ENCODE measurements at places on chromosomes 6 and 20.

GRCh38 chr6:13500264-13500663 lies 12.9 kb upstream of the GFOD1 start:
- DNase-seq = no peak

DNA sequence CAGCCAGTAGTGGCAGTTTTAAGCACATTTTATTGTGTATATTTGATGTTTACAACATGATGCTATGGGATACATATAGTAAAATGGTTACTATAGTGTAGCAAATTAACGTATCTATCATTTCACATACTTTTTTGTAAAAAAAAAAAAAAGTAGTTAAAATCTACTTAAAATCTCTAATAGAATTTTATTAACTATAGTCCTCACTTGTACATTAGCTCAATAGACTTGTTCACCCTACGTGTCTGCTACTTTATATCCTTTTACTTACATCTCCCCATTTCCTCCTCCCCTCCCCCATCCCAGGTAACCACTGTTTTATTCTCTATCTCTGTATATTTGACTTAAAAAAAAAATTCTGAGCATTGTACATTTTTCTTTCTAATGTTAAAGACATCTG lies 23.0 kb downstream of the GTPBP2 start:
- no peak for DNase-seq

- DNase-seq = no peak
These were observed 39.5 kb downstream of the SPDEF start for GRCh38 chr6:34516391-34517324.

DNA sequence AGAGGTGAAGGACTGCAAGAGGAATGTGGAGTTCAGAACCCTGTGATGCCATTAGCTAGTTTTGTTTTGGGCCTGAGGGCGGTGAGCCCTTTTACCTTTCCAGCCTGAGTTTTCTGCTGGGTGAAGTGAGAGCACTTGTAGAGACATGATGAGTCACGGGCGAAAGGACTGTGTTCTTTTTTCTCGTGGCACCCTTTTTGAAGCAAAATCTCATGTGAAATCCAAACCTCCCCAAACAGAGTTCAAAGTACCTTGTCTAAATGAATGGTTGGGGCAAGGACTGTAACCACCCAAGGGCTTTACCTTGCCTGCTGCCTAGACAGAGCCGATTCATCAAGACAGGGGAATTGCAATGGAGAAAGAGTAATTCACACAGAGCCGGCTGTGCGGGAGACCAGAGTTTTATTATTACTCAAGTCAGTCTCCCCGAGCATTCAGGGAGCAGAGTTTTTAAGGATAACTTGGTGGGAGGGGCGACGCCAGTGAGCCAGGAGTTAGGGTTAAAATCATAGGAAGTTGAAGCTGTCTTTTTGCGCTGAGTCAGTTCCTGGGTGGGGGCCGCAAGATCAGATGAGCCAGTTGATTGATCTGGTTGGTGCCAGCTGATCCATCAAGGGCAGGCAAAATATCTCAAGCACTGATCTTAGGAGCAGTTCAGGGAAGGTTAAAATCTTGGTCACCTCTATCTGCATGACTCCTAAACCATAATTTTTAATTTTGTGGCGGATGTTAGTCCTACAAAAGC lies 25.8 kb downstream of the SAMD5 start:
- DNase-seq = no peak

GRCh38 chr6:30914854-30915590 lies 984 bp downstream of the VARS2 start:
- DNase-seq = no peak

- DNase-seq = no peak
These were observed 167.8 kb upstream of the ZNF337 start for GRCh38 chr20:25864326-25864962.

- no peak for DNase-seq
These were observed 179.4 kb downstream of the ERMARD start for GRCh38 chr6:169930799-169931198.

GRCh38 chr6:122400121-122400450 lies 634 bp downstream of the HSF2 start:
- no peak for DNase-seq

DNA sequence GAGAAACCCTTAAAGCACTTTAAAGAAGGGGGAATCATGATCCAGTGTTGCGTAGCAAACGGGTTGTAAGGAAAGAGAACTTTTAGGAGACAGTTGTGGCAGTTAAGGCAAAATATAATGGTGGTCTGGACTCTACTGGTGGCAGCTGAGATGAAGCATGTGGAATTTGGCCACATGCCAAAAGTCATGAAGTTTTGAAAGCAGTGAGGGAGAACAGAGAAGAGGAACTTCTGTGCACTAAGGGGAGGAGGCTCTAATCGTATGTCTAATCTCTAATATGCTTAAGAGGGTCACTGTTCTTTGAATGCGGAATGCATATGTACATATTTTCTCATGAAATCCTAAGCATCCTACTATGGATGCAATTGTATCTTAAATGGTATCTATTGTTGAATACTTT lies 91.5 kb downstream of the RIMS1 start:
- DNase-seq = no peak

DNA sequence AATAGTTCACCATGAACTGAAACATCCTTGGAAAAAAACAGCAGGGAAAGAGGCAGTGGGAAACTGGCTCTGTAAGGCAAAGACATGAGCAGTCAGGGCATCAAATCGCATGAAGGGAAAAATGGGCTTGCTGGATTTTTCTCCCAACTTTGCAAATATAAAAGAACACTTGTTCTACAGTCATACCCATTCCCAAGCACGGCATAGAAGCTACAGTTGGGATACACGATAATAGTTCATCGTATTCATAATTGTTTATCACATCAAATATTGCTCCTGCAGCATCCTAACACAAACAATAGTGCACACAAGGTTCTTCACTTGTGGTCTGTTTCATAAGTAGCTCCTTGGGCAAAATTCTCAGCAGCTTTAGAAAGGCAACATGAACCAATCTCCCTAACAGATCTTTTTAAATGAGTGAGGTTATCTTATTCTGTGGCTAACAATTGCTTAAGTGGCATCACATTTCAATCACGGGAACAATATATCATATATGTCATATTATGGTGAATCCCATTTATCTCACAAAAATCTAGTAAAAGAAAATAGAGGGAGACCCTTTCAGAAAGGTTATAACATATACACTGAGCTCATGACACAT lies 243.9 kb downstream of the PKHD1 start:
- no peak for DNase-seq

DNA sequence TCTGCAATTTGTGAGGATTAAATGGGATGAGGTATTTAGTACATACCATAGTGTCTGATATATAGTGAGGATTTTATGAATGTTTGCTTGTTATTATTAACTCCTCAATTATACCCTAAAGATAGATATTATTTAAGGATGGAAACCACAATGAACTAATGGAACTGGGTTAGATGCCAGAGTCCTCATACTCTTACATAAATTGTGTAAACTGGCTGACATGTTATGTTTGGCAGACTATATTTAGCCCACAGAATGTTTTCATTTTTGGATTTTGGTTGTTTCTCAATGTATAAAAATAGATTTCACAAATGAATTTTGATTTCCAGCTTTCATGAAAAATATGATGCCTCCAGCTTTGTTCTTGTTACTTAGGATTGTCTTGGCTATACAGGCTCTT lies 37.6 kb downstream of the HTR1B start:
- no peak for DNase-seq

DNA sequence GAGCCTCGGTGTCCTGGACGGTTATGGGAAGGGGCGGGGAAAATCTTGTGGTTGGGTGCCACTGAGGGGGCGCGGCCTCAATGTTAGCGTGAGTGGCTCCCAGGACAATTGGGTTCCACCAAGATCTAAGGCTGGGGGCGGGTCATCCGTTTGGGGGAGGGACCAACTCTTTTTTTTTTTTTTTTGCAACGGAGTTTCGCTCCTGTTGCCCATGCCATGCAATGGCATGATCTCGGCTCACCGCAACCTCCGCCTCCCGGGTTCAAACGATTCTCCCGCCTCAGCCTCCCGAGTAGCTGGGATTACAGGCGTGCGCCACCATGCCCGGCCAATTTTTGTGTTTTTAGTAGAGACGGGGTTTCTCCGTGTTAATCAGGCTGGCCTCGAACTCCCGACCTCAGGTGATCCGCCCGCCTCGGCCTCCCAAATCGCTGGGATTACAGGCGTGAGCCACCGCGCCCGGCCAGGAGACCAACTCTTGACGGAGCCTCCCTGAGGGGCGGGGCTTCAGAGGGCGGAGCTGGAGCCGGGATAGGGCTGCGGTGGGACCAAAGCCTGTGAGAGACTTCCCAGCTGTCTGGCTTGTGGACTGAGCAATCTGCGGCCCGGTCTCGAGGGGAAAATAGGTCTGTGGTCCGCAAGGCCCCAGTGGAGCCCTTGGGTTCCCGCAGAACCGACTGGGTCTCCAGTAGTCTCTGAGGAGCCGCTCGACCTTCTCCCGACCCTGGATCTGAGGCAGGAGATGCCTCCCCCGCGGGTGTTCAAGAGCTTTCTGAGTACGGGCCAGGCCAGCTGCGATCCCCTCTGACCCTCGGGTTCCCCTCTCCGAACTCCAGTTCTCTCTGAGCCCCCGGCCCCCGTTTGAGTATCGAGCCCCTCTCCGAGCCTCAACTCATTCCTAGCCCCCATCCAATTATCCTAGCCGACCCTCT lies 1.1 kb downstream of the SPAG4 start:
- peak; percentile 54 for DNase-seq

GRCh38 chr6:82783587-82784236 lies 281.9 kb downstream of the UBE3D start:
- DNase-seq = no peak

DNA sequence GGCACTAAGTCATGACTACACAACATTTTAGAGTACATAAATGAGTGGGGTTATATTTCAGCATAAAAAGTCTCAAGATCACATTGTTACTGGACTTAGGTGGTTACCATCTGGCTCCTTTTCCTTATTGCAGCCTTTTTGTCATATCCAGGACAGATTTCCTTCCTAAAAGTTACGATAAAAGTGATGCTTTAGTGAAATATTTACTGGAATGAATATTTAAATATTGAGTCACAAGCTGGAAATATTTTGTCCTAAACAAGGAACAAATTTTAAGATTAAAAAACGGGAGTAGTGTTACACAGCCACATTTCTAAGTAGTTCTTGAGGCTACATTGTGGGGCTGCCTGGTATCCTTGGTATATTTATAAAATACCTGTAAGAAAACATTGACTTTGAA lies 52.2 kb downstream of the CDC40 start:
- no peak for DNase-seq

DNA sequence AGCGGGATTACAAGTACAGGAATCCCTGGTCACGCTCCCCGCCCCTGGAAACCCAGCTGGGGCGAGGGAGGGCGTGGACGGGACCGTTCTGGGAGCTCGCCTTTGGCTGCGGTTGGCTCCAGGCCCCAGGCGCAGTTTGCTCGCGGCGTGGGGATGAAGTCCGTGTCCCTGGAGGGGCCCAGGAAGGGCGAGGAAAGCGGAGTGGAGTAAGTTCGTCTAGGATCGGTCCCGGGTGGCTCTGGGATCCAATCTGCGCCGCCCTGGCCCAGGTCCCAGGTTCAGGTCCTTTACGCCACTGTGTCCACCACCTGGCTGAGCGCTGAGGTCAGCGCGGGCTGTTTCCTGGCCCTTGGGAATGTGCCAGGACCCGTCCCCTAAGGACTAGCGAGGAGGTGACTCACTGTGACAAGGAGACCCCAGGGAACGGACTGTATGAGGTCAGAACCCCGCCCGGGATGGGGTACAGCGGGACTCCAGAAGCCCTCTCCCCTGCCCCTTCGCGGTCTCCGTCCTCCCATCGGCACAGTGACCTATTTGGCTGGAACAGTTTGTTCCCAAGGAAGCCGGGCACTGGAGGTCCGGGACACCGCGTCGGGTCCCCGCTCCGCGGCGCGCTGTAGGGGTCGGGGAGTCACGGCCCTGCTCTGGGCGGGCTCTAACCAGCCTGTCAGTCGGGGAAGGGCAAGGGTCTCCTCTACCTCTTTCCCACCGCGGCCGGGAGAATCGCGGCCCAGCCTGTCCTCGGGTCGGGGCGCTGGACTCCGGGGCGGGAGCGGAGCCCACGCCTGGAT lies 724 bp downstream of the CDKN1A start:
- peak; percentile 50 for DNase-seq

DNA sequence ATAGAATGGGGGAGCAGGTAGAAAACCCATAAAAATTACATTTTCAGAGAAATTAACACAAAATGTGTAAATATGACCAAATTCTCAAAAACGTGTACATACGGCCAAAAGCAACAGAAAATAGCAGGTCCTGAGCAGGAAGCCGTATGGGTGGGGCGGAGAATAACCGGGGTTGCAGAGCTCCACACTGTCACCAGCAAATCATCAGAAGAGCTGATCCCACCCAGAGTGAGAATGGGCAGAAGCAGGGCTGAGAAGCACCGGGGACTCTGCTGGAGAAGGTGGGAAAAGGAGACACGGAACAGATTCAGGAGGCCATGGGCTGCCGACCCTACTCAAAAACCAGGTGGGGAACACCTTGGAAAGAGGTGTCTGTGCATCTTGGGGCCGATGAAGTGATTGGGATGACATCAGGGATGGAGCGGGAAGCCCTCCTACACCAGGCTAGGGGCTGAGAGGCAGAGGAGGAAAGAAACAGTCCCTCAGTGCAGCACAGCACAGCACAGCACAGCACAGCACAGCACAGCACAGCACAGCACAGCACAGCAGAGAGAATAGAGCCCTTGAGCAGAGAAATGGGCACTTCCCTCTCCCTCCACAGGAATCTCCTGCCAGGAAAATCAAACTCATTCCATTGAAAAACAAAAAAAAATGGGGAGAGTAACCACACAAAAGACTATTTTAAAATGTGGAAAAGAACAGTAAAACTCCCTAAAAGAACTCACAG lies 22.3 kb downstream of the STX7 start:
- DNase-seq = no peak

- DNase-seq = no peak
These were observed 233.5 kb downstream of the DHX35 start for GRCh38 chr20:39195582-39196021.

DNA sequence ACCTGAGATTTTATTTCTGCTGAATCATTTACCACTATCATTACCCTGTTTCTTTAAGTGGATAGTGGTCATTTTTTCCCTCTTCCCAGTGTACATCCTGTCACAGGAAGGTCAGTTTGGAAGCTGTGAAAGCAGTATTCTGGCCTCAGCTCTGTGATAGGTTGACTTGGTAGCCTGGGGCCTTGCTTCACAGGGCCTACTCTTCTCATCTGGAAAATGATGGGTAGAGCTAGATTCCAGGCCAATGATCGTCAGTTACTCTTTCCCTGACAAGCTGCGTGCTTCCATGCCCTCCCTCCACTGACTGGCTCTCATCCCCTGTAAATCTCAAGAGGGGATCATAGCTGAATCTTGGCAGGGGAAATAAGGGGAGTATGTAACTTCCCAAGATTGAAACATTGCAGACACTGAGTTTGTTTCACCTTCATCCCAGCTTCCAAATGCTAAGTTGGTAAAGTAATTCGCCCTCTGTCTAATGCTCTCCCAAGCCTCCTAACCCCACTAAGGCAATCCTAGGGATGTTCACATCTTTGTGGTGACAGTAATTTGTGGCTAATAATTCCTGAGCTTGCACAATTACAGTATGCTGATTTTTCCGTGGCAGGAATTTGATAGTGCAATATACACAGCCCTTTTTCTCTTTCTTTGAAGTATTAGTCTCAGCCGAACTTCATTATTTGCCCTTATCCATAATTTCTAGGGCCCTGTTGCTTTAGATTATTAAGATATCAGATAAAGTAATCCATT lies 51.2 kb downstream of the VAPB start:
- no peak for DNase-seq

GRCh38 chr6:149252622-149253021 lies 64.9 kb upstream of the TAB2 start:
- DNase-seq = no peak

Data from prostate gland (tissue), 2 donors.